ENCODE measurements at places on chromosomes 11 and 22.
A peak's percentile ranks its signal among the peaks of the same experiment; 100 is the strongest.

DNA sequence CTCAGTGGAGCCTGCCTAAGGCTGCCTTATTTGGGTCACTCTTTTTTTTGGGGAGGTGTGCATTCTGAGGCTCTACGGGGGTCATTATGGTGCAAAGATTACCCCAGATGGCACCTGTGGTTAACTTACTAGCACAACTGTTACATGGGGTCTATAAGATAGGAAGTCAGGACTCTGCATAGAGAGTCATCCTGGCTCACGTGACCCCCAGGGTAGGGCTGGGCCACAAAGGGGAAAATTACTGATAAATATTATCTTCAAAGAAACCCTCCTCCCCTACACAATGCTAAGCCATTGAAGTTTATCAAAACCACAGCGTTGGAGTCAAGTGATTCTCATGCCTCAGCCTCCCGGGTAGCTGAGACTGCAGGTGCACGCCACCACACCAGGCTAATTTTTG is 397.1 kb downstream of the MN1 start:
- DNase-seq = no peak
- no peak overlapping the region for H3K27ac ChIP-seq
- no peaks in the 10 kb centered on the region for H3K4me1 ChIP-seq
- peaks cover 24% of the 10 kb centered on the region for H3K27me3 ChIP-seq

- no peaks in the 10 kb centered on the region for H3K36me3 ChIP-seq
- H3K4me3 ChIP-seq = no peak overlapping the region
- DNase-seq = no peak
- peaks cover 84% of the 10 kb centered on the region for H3K27me3 ChIP-seq
Measured at GRCh38 chr22:27296091-27296675, 505.4 kb downstream of the MN1 start.

GRCh38 chr11:22461626-22462025 is 123.4 kb downstream of the SLC17A6 start:
- peak; percentile 24 for DNase-seq
- H3K36me3 ChIP-seq = no peaks in the 10 kb centered on the region
- H3K4me1 ChIP-seq = no peaks in the 10 kb centered on the region

DNA sequence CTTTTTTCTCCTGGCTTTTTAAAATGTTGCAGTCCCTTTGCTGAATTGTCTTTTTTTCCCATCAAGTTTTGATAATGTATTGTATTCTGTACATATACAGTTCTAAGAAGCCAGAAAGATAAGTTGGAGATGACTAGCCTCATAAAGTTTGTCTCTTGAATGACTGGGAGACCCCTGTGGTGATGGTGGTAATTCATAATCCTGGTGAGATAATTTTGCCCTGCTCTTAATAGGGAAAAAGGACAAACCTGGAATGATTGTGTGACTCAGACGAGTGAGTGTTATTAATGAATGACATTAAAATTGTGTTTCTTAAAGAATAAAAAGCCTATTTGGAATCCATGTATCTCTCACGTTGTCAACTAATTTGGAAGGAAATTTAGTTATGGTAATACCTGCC is 1.2 kb downstream of the HIKESHI start:
- H3K4me1 ChIP-seq = no peaks in the 10 kb centered on the region
- no peak overlapping the region for H3K4me3 ChIP-seq
- H3K27me3 ChIP-seq = no peaks in the 10 kb centered on the region
- DNase-seq = peak; percentile 23

GRCh38 chr11:65506290-65506771 is 7.5 kb downstream of the MALAT1 start:
- H3K4me3 ChIP-seq = peak overlapping the region; percentile 90
- H3K4me1 ChIP-seq = peaks cover 5% of the 10 kb centered on the region
- H3K36me3 ChIP-seq = peaks cover 59% of the 10 kb centered on the region
- peak overlapping the region; percentile 91 for H3K27ac ChIP-seq
- no peak for DNase-seq
- H3K27me3 ChIP-seq = no peaks in the 10 kb centered on the region

DNA sequence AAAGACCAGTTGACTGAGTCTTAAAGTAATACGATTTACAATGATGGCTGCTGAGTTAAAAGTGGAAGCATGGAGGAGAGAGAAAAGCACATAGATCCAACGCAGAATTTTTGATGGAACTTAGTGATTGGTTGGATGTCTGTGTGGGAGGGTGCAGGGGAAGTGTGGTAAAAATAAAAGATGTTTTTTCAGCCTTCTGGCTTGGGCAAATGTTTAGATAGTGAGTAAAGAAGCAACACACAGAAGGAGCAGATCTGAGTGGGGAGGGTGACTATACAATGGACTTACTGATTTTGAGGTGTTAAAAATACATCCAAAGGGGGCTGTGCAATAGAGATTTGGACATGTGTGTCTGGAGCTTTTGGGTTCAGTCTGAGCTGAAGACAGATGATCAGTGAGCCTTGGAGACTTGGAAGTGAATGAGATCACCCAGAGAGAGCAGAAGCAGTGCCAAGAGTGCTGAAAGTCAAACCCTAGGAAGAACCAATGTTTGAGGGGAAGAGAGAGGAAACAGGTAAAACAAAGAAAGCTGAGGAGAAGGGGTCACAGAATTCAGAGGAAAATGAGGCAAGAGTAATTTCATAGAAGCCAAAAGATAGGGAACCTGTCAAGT is 8.6 kb downstream of the GRIA4 start:
- no peaks in the 10 kb centered on the region for H3K36me3 ChIP-seq
- DNase-seq = no peak
- H3K27ac ChIP-seq = no peak overlapping the region
- no peaks in the 10 kb centered on the region for H3K4me1 ChIP-seq

- no peak overlapping the region for H3K4me3 ChIP-seq
- peaks cover 3% of the 10 kb centered on the region for H3K27me3 ChIP-seq
- H3K27ac ChIP-seq = no peak overlapping the region
- H3K4me1 ChIP-seq = peaks cover 4% of the 10 kb centered on the region
- H3K36me3 ChIP-seq = no peaks in the 10 kb centered on the region
- no peak for DNase-seq
Measured at GRCh38 chr22:25091458-25091857, 108.2 kb upstream of the CRYBB3 start.

GRCh38 chr11:114015117-114015516 is 40.2 kb downstream of the HTR3A start:
- H3K27ac ChIP-seq = no peak overlapping the region
- H3K27me3 ChIP-seq = peaks cover 17% of the 10 kb centered on the region
- DNase-seq = no peak
- H3K36me3 ChIP-seq = no peaks in the 10 kb centered on the region
- H3K4me3 ChIP-seq = no peak overlapping the region
- H3K4me1 ChIP-seq = no peaks in the 10 kb centered on the region

DNA sequence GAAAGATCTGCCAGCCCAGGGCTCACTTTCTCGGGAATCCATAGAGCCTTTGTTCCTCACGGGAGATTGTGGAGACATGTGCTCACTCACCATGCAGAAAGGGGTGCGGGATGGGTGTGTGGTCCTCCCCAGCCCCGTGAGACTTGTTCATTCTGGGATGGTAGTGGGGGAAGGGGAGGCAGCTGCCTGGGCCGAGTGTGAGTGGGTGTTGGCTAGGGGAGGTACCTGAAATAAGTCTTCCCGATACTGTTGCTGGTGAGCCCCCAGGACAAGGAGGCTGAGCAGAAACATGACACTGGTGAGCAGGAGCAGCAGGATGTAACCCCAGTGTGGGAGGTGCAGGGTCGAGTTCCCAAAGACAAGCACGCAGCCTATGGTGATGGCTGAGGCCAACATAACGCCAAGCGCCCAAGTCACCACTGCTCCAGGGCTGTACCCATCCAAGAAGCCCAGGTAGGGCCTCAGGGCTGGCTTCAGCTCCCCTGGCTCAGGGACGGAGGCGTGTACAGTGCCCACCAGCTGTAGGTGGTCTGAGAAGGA is 2.8 kb downstream of the SLC7A4 start:
- no peak for DNase-seq
- H3K27ac ChIP-seq = no peak overlapping the region
- H3K4me1 ChIP-seq = peaks cover 23% of the 10 kb centered on the region
- no peaks in the 10 kb centered on the region for H3K36me3 ChIP-seq

- H3K27ac ChIP-seq = no peak overlapping the region
- peaks cover 14% of the 10 kb centered on the region for H3K4me1 ChIP-seq
- no peak overlapping the region for H3K4me3 ChIP-seq
- no peaks in the 10 kb centered on the region for H3K27me3 ChIP-seq
- DNase-seq = peak; percentile 92
- peaks cover 4% of the 10 kb centered on the region for H3K36me3 ChIP-seq
Measured at GRCh38 chr11:130601141-130601540, 152.7 kb downstream of the ADAMTS15 start.

DNA sequence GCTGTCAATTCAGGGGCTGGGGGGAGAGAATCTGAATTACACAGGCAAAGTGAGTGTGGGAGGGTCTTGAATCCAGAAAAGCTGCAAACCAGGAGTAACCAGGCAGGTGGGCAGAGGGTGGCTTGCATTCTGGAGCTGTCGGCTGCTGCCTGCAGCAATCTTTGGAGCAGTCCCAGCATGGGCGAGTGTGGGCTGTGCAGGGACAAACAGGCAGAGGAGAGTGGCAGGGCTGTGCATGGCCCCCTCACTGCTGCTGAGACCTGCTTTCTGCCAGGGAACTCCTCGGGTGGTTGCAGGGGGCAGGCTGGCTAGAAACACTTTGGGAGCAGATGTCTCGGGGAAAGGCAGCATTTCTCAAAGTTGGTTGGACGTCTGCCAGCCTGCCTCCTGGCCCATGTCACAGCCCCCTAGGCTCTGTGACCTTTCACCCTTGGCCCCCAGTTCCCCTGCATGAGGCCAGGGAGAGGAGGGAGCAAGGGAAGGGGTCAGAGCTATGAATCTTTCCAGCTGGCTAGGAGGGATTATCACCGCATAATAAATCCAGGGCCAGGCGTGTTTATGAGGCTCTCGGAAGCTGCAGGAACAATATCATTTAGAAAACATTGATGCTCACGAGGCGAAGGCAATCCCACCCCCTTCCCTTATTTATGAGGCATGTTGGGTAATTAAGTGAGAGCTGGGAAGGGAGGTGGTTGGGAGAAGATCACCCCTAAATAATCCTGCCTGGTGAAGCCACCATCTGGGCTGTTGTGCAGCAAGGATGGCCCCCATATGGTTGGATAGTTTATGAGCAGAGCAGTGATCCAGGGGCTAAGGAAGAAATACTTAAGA is 212.3 kb upstream of the NCAM1 start:
- H3K27ac ChIP-seq = no peak overlapping the region
- H3K4me1 ChIP-seq = no peaks in the 10 kb centered on the region
- no peaks in the 10 kb centered on the region for H3K36me3 ChIP-seq
- no peaks in the 10 kb centered on the region for H3K27me3 ChIP-seq
- no peak overlapping the region for H3K4me3 ChIP-seq

- no peak overlapping the region for H3K27ac ChIP-seq
- no peaks in the 10 kb centered on the region for H3K27me3 ChIP-seq
- H3K4me3 ChIP-seq = no peak overlapping the region
- DNase-seq = no peak
- H3K4me1 ChIP-seq = peaks cover 13% of the 10 kb centered on the region
Measured at GRCh38 chr22:23715806-23716375, 25.1 kb downstream of the RGL4 start.

DNA sequence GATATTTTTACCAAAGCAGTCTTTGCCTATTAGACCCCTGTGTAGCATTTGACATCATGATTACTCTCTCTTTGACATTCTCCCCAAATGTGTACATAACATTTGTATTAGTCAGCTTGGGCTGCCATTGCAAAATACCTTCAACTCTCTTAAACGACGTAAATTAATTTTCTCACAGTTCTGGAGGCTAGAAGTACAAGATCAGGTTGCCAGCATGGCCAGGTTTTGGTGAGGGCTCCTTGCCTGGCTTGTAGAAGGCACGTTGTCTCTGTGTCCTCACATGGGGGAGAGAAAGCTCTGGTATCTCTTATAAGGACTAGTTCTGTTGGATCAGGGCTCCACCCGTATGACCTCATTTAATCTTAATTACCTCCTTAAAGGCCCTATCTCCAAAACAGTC is 12.3 kb upstream of the DLAT start:
- H3K4me1 ChIP-seq = peaks cover 2% of the 10 kb centered on the region
- H3K27ac ChIP-seq = no peak overlapping the region
- DNase-seq = peak; percentile 72
- no peak overlapping the region for H3K4me3 ChIP-seq

- H3K4me3 ChIP-seq = no peak overlapping the region
- H3K27ac ChIP-seq = no peak overlapping the region
- peak; percentile 40 for DNase-seq
- H3K4me1 ChIP-seq = no peaks in the 10 kb centered on the region
Measured at GRCh38 chr11:23284631-23285030, 424.4 kb upstream of the CCDC179 start.

- no peaks in the 10 kb centered on the region for H3K27me3 ChIP-seq
- H3K36me3 ChIP-seq = no peaks in the 10 kb centered on the region
- H3K4me1 ChIP-seq = peaks cover 2% of the 10 kb centered on the region
- no peak overlapping the region for H3K27ac ChIP-seq
- H3K4me3 ChIP-seq = no peak overlapping the region
Measured at GRCh38 chr11:92870196-92870832, 99.1 kb upstream of the MTNR1B start.

DNA sequence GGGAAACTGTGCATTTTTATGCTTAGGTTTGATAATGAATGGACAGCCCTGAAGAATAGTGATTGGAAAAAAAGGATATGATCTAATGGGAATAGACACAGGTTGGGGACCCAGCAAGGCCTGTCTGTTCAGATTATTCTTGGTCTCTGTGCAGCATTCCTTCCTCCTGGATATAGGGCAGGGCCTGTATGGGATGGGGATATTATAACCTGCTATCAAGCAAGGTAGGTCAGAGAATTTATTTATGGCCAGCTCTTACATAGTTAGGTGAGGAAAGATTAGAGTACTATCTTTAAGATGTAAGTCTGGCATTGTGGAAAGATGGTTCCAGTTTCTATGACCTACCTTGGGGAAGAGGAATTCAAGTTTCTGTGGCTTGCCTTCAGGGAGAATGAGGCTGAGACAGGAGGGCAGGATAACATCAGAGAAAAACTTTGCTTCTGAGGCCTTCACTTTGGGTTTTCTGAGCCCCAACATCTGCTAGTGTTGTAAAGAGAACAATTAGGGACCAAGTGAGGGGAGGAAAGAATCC is 8.5 kb upstream of the BIRC2 start:
- H3K27me3 ChIP-seq = no peaks in the 10 kb centered on the region
- DNase-seq = no peak

DNA sequence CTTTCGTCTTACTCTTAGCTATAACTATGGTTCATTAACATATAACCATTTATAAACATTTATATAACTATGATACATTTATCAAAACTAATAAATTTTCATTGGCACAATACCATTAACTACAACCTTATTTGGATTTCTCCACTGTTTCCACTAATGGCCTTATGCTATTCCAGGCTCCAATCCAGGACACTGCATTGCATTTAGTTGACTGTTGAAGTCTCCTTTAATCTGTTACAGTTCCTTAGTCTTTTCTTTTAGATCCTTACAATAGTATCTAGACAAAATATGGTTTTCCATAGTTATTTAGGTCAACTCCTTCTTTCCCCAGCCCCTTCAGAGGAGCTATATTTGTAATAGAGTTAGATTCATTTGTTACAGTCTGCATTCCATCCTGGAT is 47.2 kb downstream of the CCDC34 start:
- no peaks in the 10 kb centered on the region for H3K27me3 ChIP-seq
- H3K27ac ChIP-seq = no peak overlapping the region
- DNase-seq = no peak
- no peaks in the 10 kb centered on the region for H3K4me1 ChIP-seq

All from mesenchymal stem cell (in vitro differentiated cells and primary cell).